ENCODE measurements at places on chromosomes 5 and 9.

DNA sequence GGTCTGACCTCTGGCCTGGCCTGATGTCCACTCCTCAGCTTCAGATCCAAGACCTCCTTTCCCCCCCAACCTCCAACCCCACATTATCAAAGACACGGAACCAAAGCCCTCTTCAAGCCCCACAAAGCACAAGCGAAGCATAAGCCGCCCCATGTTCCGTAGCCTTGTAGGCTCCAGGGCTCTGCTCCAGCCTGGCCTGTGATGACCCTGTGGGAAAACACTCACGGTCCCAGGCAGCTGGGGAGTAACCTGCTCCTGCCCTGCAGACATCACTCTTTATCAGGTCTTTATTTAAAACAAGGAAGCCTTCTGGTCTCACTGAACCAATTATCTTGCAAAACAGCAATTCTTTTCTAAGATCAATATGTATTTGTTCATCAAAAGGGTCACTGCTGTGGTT is 15.4 kb upstream of the WNK2 start:
- DNase-seq: peak; percentile 38

DNA sequence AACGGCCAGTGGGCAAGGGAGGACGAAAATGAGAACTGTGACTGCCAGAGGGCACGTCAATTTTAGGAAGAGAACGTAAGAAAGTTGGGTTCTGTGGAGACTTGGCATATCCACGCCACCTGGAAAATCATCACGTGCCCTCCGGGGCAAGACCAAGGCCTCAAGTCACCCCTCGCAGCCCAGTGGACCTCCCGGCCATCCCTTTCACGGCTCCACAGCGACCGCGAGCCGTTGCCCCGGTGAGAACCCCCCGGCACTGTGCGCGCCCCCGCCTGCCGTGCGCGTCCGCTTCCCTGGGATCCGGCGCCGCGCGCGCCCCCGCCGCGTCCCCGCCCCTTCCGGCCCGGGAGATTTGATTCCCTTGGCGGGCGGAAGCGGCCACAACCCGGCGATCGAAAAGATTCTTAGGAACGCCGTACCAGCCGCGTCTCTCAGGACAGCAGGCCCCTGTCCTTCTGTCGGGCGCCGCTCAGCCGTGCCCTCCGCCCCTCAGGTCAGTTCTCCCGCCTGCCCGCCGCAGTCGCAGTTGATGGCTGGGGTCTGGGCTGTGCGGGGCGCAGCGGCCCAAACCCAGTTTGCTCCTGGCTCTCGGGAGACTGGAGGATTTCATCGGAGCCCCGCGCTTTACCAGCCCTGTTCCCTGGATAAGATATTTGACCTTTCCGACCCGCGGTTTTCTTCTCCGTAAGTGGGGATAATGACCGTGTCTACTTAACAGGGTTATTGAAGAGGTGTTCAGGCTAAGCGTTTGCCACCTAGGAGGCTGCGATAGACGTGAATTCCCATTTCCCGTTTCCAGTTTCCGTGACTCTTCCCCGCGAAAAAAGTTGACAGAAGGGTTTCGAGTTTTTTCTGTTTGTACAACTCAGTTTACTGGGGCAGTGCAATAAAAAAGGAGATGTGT is at the start of gene MELK:
Gene MELK, plus strand, starts transcription at position 381 of the 904 bp plus-strand sequence. CDS start 8,787 bp downstream, outside the sequence.
- DNase-seq: peak; percentile 92

DNA sequence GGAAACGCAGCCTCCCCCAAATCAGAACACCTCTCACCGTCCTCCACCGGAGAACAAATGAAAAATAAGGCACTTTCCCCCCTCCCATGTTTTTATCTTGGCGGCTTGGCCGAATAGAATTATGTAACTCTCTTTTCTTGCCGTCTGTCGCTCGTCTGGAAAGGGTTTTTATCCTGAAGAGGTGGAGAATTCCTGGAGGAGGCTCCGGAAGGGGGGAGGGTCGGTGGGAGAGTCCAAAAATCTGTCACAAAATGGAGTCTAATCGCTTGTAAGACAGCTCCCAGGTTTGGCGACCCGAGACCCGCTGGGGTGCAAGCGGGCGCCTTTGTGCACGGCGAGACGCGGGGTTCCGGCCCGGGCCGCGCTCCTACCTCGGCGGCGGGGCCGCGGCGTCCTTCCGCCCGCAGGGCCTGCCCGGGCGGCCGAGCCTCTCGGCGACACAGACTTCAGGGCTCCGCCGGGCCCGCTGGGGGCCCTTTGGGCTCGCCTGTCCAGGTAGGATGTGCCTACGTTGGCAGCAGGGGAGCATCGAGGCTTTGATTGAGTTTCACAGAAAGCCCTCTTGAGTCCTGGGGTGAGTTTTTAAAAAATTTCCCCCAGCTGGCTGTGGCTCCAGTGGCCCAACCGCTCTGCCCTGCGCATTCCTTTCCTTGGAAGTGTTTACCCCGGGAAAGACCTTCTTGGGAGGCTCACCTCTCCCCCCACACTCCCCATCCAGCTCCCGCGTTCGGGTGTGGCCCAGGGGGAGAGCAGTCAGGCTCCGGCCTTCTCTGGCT is 5.0 kb downstream of the LMX1B start:
- peak; percentile 66 for DNase-seq

GRCh38 chr9:36461323-36461722 is 61.3 kb upstream of the RNF38 start:
- DNase-seq: no peak

- DNase-seq: no peak
These were observed 117.4 kb upstream of the GPR151 start for GRCh38 chr5:146633323-146633764.

DNA sequence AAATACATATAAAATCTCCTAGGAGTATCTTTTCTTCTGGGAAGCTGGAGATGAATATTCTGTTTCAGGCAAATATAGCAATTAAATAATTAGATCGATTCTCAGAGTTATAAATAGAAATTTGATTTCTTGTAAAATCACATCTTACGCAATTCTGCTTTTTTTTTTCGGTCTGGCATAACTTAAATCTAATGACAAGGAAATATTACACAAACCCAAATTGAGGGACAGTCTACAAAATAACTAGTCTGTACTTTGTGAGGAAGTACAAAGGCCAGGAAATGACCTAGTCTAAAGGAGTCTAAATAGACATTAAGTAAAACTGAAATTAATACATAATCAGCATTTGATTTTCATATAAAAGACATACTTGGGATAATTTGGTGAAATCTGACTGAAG is 133.3 kb downstream of the KIAA0825 start:
- no peak for DNase-seq

- no peak for DNase-seq
These were observed 465.7 kb upstream of the RGMB start for GRCh38 chr5:98307811-98308210.

- DNase-seq: no peak
These were observed 226.3 kb downstream of the SPOCK1 start for GRCh38 chr5:137272831-137273230.

GRCh38 chr5:10703676-10704075 is 57.4 kb downstream of the DAP start:
- no peak for DNase-seq

GRCh38 chr5:9623661-9624060 is 6.5 kb downstream of the TAS2R1 start:
- DNase-seq: no peak

GRCh38 chr9:18606846-18607245 is 132.9 kb downstream of the ADAMTSL1 start:
- DNase-seq: no peak

GRCh38 chr9:131633491-131634031 is 88.2 kb downstream of the PRRT1B start:
- DNase-seq: no peak
